ENCODE measurements at places on chromosomes 13 and 19.

- DNase-seq = no peak
Observed at GRCh38 chr19:29665826-29666577, 741 bp downstream of the PLEKHF1 start.

GRCh38 chr19:48812094-48812929, 1.5 kb upstream of the BCAT2 start:
- peak; percentile 90 for DNase-seq

GRCh38 chr19:17947815-17948513, 15.1 kb downstream of the CCDC124 start:
- DNase-seq = peak; percentile 99

GRCh38 chr13:25630329-25630900, 258.6 kb downstream of the ATP8A2 start:
- DNase-seq = no peak

DNA sequence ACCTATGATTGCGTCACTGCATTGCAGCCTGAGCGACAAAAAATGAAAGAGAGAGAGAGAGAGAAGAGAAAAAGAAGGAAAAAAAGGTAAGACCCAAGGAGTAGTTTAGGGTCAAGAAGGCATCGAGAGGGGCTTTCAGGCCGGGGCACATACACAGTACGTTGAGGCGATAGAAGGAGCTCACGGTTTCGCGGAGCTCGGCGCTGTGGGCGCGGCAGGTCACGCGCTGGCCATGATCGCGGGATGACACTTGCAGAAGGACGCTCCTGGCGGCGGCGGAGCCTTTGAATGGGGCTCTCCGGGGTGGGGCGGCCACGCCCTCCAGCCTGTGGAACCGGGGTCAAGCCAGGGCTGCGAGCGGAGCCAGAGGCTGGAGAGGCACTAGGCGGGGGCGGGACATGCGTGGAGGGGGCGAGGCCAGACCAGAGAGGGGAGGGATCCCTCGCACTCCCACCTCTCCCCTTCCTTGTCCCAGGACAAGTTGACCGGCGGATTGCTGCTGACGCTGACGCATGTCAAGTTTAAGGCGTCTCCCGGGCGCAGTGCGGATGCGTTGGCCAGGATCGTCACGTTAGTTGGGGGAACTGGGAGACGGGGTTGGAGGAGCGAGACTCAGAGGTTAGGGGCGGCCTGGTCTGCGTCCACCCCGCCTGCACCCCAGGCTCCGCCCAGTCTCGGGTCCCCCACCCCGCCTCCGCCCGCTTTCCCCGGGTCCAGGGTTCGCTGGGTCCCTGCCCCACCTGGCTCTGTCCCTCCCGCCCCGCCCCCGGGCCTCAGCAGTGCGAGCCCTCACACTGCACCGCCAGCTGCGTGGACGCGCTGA, 6.9 kb downstream of the NPHS1 start:
- no peak for DNase-seq

DNA sequence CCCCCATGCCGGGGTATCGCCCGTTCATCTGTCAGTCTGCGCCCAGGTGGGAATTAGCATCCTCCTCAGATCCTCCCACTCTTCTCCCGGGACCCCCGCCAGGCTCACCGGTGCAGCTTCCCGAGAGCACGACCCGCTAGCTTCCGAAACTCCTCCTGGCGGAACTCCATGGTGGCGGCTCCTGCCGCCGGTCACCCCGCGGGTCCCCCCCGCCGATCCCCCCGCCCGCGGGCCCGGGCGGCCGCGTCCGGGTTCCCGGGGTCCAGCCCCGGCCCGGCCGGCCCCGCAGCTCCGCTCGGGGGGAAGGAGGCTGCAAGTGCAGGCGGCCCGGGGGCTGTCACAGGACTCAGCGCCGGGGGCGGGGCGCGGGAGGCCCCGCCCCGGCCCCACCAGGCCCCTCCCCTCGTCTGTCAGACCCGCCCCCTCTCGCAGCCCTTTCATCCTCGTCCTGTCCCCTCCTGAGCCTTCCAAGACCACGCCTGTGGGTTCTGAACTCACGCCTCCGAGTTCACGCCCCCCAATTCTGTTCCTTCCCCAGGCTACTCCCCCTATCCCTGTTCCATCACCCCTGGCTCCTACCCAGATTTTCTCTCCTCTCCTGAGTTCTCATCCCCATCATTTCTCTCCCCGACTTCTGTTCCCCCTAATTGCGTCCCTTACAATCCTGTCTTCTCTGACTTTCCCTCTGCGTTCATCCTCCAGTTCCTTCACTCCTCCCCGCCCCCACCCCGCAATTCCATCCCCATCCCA, at the start of gene SLC17A7:
TSS of gene SLC17A7 (minus strand) at position 318 of the 750 bp plus-strand sequence. CDS start at position 170, 148 bp downstream.
- DNase-seq = no peak

- no peak for DNase-seq
Observed at GRCh38 chr13:39410096-39410901, 192.7 kb downstream of the LHFPL6 start.

DNA sequence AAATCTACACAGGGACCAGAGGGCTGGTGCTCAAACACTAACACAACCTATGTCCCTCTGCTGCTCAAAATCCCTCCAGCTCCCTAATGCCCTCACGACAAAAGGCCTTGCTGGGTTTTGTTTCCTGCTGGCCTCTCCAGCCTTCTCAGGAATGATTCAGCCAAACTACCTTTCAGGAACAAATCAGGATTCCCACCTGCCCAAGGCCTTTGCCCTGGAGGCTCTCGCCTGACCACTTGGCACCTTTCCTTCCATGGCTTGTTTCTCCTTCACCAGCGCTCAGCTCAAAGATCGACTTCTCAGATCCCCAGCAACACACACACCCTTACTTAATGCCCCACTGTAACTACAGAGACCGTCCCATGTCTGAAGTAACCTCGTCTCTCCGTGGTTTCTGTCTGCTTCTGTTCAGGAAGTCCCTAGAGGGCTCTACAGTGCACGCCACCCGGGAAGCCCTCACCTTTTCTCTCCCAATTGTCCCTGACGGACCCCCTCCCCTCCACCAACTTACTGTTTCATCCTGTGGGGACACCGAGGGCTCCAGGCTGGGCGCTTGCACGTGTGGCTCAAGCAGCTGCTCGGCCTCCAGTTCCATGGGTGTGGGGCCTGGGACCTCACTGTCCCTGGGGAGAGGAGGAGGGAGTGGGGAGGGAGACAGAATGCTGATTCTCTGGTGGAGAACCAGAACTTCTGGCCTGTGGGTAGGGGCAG, 3.2 kb upstream of the SIX5 start:
- no peak for DNase-seq

DNA sequence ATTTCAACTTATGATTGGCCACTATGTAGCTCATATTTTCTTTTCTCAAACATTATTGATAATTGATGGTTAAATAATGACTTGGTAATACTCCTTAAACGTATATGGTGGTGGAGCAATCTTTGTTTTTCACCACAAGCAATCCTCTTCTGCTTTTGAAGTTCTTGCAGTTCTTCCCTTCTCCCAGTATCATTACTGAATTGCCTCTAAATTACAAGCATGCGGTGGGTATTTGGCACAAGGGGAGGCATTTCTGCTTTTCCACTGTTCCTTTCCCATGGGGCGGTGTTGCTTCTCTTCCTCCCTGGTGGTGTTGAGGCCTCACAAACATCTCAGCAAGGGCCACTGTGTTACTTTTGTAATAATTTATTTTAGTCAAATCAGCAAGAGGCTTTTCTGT, 234.4 kb upstream of the RXFP2 start:
- DNase-seq = no peak

DNA sequence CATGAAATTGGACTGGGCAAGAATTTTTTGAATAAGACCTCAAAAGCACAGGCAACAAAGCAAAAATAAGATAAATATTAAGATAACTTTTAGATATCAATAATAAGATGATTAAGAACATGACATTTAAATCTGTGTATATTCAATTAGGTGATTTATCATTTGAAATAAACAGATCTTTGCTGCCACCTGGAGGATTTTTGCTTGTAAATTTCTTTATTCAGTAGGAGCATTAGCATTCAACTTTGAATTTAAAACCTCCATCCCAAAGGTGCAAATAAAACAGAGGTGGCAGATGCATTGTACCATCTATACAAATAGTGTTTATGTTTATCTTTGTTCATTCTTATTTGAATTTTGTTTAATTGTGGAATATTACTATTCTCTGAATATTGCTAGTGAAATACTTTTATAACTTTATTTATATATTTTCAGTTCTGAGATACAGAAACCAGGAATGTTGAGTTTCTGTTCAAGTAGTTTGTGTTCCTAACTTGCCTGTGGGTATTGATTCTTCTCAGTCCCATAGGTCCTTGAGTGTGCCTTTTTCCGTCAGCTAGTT, 20.9 kb downstream of the COG6 start:
- DNase-seq = peak; percentile 80

- no peak for DNase-seq
Observed at GRCh38 chr13:41919031-41919740, 41.7 kb downstream of the VWA8 start.

DNA sequence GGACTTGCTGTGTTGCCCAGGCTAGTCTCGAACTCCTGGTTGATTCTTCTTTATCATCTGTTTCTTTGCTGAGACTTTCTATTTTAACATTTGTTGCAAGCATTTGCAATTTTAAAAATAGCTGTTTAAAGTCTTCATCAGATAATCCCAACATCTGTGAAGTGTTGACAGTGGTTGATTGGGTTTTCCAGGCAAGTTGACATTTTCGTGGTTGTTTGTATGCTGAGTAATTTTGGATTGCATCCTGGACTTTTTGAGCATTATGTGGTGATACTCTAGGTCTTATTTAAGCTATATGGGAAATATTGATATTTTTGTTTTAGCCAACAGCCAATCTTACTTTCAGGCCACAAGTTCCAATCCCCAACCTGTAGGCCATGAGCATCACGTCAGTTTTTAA, 25.1 kb downstream of the AP1M1 start:
- no peak for DNase-seq

DNA sequence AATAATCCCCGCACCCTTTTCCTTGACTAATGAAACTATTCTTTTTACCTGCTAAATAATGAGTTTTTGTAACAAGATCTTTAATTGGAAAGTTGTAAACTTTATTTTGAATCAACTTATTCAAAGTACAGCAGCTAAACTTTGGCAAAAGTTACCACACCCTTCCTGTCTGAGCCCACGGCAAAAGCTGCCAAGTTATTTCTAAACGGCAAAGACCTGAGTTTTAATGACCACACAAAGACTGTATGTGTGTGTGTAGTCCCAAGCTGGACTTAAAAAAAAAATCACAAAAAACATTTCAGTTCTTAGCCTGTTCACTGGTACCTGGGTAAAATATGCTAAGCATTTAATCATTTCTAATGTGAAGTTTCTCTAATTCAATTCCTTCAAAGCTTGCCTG, 60.7 kb downstream of the ZAR1L start:
- DNase-seq = no peak

DNA sequence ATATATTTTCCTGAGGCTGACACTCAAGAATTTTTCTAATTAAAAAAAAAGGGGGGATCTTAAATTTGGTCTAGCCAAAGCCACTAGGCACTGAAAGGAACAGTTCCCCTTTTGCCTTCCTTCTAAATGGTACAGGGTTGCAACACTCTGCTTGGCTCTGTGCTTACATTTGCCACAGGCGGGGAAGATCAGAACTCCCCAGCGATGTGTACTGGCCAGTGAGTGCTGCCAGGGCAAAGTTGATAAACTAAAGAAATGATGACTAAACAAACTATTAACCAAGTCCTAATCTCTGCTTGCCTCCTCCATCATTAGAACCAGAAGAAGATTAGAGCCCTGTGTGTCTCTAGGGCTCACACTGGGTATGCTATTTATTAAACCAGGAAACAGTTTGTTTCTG, 75.3 kb upstream of the SCEL start:
- DNase-seq = peak; percentile 63

- DNase-seq = no peak
Observed at GRCh38 chr19:46737298-46737654, 8.6 kb upstream of the FKRP start.

DNA sequence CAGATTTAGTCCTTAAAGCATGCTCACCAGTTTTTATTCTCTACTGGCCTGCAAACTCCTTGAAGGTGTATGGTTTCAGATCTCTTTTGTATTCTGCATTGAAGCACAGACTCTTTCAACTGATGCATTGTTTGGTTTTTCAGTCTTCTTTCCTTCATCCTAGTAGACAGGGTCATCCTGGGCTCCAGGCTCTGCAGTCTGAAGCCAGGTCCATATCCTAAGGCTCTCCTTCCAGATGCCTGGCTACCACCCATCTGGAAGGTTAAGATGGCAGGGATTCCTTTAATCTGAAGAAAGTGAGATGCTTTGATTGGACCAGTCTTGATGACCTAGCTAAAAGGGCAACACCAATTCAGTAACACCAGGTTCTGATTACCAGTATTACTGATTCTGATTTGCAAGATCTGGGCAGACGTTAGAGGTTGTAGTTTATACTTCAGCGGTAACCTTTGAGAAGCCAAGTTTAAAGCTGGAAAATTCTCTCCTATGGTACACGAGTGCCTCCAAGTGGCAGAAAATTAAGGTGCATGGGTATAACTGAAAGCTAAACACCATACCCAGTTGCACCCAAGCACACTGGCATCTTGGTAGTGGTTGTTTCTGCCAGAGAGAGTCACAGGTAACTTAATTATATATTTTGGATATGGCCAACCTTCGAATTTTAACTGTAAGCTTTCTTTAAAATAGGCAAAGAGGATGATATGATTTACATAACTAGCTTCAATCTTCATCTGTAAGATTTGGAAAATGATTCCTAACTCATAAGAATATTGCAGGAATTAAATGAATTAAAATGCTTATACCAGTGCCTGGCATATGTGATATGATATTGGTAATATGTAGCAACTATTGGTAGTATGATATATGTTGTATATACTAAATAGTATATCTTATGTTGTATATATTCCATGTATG, 1651.9 kb upstream of the MIR17HG start:
- peak; percentile 73 for DNase-seq

DNA sequence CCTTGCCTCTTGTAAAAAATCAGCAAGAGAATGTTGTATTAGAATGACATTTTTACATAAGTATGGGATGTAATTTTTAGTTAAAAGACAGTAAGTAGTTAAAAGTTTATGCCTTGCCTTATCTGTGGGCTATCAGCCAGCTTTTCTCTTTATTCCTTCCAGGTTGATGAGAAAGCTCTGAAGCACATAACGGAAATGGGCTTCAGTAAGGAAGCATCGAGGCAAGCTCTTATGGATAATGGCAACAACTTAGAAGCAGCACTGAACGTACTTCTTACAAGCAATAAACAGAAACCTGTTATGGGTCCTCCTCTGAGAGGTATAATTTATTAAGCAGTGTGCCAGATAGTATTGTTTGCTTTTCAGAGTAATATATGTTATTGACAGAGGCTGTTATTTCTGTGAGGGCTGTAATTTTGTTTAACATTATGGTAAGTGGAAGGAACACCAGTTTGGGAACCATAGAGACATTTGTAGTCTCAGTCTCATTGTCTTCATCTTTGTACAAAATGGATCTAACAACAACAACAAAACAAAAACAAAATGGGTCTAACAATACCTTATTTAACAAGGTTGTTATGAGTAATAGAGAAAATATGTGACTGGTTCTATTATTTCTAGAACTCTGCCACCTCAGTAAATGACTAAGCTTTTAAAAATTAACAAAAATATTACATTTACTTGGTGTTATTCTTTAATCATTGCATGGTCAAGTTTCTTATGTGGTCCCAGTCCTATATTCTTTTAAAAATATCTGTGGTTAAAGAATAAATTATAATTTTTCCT, 112.8 kb downstream of the TDRD3 start:
- DNase-seq = no peak

DNA sequence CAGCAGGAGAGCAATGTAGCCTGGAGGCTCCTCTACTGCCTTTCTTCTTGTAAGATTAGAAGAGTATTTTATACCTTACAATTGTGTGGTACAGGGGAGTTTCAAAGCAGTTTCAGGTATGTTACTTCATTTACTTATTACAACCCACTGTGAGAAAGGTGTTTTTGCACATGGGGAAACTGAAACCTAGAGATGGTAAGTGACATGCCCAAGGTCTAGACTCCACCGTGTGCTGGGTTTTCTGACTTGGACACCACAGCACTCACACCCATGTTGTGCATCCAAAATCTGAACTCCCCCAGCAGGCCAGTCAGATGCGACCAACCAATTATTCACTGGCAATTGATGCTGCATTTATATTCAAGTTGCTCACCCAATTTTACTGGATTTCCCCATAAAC, 22.8 kb downstream of the ERICH6B start:
- no peak for DNase-seq

Data from OCI-M1 (cell line).